ENCODE measurements at places on chromosomes 5 and 9.

GRCh38 chr5:131466171-131466766 is 168.8 kb downstream of the RAPGEF6 start:
- peak; percentile 88 for DNase-seq

GRCh38 chr5:62948301-62948700 is 369.7 kb downstream of the LRRC70 start:
- DNase-seq, result no peak

DNA sequence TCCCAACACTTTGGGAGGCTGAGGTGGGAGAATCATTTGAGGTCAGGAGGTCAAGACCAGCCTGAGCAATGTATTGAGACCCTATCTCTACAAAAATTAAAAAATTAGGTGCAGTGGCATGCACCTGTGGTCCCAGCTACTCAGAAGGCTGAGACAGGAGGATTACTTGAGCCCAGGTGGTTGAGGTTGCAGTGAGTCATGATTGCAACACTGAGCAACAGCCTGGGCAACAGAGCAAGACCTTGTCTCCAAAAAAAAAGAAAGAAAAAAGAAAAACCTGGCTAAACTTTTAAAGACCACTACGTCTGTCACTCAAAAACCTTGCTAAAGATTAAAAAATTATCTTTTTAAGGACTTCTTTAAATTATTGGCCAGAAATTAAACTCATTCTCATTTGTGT is 59.8 kb upstream of the ABCA1 start:
- DNase-seq, result no peak

- no peak for DNase-seq
Observed at GRCh38 chr9:25709941-25710340, 31.7 kb upstream of the TUSC1 start.

- no peak for DNase-seq
Observed at GRCh38 chr5:83031381-83031780, 45.8 kb downstream of the TMEM167A start.

GRCh38 chr5:143842920-143843319 is 31.0 kb downstream of the HMHB1 start:
- DNase-seq, result peak; percentile 64

- no peak for DNase-seq
Observed at GRCh38 chr5:90602681-90603080, 44.1 kb downstream of the ADGRV1 start.

DNA sequence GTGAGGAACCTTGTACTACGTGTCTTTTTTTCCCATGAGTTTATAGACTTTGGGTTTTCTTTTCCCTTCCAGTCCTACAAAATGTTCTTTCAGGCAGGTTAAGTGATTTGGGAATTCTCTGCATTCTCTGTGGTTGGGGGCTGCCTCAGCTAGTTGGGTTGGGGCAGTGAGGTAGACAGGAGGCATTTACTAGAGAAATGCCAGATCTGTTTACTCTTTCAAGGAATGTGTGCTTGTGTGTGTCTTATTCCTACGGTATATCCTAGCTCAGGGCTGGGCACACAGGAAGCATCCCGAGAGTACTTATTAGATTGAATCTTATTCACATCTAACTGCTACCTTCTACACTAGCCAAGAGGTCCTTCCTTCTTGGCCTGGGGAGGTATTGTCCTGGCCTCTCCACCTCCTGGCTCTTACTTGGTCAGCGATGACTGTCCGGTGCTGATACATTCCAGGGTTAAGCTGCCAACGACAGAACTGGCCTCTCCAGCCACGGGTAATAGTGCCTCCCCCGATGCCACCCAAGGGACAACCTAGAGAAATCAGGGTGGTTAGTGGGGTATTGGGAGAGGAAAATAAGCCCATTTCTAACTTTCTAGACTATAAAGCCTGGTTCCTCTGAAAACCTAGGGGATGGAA is 5.0 kb downstream of the GBA2 start:
- DNase-seq, result no peak

GRCh38 chr5:116075191-116075831 is 9.5 kb upstream of the COMMD10 start:
- no peak for DNase-seq

DNA sequence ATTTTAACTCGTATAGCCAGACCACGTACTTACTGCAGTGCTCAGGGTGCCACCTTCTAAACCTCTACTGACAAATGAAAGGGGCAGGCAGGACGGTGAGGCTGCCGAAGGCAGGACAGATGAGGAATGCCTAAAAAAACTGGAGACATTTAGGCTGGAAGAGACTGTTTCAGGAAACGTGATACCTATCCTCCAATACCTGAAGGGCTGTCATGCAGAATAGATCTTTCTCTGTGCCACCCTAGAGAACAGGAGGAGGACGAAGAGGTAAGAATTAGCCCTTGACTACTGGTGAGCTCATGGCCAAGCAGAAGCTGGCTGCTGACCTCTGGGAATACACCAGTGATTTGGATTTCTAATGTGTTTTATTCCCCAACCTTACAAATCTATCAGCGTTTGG is 139.4 kb downstream of the EFNA5 start:
- no peak for DNase-seq

GRCh38 chr5:54845567-54845941 is 139.8 kb downstream of the ESM1 start:
- peak; percentile 75 for DNase-seq

DNA sequence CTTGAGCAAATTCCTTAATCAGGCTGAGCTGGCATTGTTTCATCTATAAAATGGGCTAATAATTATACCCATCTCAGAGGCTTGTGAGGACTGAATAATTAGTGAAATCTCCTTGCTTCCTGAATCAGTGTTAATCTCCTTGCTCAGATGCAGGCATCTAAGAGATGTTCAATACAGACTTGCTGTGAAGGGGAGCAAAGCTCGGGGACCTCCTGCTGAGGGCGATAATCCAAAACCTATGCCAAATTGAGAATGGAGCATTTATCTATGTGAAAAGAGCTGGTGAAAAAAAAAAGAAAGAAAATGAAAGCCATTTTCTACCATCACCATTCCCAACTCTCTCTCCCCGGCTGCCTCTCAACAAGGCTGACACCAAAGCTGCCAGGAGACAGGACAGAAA is 37.3 kb downstream of the ADRA1B start:
- DNase-seq, result no peak

- DNase-seq, result no peak
Observed at GRCh38 chr9:132020272-132020671, 59.4 kb downstream of the MED27 start.

DNA sequence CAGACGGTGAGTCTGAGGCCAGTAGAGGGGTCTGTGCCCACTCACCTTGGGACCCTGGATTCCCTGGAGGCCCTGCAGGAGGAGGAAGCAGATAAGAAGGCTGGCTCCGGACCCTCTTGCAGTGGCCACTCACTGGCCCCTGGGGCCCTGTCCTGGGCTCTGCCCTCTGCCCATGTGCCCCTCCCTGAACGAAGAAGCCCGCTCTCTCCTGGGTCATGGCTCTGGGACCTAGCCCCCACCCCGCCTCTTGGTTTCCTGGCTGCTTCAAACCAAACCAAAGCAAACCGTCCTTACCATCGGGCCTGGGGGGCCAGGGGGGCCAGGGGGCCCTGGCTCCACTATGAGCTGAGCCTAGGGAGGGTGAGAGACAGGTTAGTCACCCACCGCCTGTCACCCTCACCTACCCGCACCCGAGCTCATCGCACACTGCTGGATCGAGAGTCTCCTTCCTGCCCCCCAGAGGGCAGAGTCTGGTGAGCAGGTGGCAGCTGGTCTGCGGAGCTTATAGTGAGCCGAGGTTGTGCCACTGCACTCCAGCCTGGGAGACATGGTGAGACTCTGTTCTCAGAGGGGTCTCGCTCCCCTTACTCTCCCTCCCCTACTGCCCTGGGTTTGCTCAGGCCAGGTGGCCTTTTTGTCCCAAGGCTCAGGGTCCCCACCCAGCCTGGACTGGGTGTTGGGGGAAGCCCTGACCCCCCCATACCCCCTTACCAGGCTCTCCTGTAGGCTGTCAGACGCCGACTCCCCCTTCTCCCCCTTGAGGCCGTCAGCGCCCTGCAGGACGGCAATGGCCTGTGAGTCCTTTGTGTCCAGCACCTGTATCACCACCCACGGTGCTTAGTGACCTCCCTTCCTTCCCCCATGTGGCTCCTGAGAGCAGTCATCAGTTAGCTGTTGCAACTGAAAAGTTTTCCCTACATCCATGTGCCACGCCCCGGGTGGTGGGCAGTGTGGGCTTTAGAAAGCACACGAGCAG is 15.2 kb upstream of the PHYKPL start:
- DNase-seq, result no peak

GRCh38 chr5:124343451-124343867 is 403.0 kb downstream of the ZNF608 start:
- DNase-seq, result peak; percentile 33

DNA sequence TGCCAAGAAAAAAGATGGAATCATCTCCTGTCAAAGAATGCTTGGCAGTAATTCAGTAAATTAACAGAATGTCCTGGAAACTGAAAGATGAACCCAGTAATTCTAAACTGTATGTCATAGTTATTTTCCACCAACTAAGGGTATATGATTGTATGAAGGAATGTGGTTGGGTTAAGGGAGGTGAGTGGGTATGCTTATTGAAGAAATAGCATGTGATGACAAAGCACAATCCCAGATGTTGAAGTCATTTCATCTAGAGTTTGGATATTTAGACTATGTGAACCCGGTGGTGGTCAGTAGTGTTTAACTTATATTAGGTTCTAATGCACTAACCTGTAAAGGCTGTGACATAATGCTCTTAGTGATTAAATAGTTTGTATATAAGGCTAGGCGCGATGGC is 87.3 kb downstream of the CDKN2A start:
- peak; percentile 23 for DNase-seq
